ENCODE measurements at places on chromosomes 3 and 15.

- no peak for DNase-seq
Observed at GRCh38 chr3:131363275-131363674, 18.3 kb upstream of the NUDT16 start.

DNA sequence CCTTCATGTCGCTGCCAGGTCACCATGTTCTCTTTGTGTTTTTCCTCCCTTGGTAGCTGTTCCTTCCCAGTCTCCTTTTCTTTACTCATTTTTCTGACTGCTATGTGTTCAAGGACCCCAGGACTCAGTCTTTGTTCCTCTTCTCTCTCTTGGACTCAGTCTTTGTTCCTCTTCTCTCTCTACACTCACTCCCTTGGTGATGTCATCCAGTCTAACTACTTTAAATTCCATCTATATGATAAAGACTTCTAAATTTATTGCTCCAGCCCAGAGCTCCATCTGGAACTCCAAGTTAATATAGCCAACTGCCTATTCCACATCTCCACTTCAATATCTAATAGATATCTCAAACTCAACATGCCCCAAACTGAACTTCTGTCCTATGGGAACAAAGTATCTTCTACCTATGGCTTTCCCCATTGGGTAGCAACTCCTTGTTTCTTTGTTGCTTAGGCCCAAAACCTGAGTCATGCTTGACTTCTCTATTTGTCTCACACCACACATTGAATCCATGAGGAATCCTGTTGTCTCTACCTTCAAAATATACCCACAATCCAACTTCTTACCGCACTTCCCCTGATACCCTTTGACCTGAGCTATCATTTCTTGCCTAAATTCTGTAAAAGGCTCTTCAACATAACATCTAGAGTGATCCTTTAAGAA, 4.9 kb upstream of the DYNC1LI1 start:
- no peak for DNase-seq

DNA sequence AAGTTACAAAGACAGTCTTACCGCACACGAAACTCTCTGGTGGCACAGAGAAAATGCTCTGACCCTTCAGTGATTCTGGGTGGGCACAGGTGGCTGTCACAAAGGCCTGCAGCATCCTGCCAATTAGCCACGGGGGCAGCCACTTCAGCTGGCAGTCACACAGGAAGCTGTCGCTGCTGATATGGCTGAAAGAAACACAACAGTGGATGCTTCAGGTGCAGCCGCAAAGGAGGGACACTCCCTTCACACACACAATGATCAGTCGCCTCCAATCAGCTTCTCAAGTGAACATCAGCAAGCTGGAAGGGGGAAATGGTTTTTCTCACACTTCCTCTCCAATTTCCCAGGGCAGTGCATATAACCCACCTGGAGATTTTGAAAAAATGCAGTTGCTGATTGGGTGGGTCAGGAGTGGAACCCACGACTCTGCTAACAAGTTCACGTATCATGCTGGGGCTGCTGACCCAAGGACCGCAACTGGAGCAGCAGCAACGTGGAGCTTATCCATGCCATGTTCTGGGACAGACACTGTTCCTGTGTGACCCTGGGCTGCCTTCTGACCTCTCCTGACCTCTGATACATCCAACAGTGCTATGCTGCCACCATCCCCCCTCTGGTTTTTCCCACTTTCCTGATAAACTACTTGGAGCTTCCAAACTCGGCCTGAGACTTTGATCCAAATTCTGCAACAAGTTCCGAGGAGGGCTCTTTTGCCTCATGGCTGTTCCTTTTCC, 106.6 kb downstream of the LRIG1 start:
- no peak for DNase-seq

GRCh38 chr15:73781038-73781925, 28.1 kb upstream of the INSYN1 start:
- DNase-seq: no peak

DNA sequence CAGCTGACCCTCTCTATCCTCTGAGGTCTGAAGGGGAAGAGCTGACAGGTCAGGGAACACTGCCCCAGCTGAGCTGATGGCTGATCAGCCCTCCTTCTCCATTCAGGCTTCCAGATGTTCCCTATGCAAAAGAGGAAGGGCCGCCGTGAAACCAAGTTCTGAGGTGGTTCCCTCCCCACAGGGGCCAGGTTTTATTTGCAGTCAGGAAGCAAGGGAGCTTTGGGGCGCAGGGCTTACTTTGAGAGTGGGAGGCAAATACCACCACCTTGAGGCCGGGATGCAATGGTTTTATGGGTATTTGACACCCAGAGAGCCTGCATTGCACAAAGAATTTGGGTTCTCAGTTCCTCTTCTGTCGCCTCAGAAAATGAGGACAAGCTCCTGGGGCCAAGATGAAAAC, 186.9 kb downstream of the ARRDC4 start:
- DNase-seq: no peak

- DNase-seq: no peak
Observed at GRCh38 chr3:144877356-144877755, 905.7 kb downstream of the DIPK2A start.

- DNase-seq: no peak
Observed at GRCh38 chr3:153404157-153404556, 242.1 kb downstream of the RAP2B start.

- DNase-seq: no peak
Observed at GRCh38 chr3:99681976-99682375, 43.6 kb downstream of the COL8A1 start.

DNA sequence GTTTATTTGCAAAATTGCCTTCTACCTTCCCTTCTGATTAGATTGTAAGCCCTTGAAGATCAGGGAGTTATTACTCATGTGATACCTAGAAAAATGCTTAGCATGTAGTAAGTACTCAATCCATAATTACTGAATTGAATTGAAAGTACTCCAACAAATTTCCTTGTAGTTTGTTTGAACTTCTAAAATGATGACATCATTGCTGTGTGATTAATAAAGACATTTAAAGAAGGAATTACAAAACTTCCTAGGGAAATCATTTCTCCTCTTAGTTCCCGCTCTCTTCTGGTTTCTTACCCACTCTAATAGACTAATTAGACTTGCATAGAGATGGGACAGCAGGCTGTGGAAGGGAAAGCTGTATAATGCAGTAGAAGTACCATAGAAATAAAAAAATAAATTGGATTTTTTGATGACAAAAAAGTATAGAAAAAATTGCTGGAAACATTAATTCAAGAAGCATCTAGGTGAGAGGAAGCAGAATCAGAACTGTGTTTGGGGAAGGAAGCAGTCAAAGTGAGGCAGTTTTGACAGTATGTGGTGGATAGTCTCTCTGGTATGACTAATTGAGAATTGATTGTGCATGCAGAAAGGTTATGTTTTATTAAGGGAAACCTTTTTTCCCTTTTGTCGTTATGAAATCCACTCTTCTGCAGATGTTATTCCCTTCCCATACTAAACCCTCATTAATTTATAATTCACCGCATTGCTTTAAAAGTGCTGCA, 93.0 kb downstream of the ALCAM start:
- DNase-seq: no peak

GRCh38 chr3:191985691-191986090, 524.7 kb downstream of the PYDC2 start:
- DNase-seq: no peak

GRCh38 chr3:100029689-100030088, 84.6 kb downstream of the FILIP1L start:
- no peak for DNase-seq

DNA sequence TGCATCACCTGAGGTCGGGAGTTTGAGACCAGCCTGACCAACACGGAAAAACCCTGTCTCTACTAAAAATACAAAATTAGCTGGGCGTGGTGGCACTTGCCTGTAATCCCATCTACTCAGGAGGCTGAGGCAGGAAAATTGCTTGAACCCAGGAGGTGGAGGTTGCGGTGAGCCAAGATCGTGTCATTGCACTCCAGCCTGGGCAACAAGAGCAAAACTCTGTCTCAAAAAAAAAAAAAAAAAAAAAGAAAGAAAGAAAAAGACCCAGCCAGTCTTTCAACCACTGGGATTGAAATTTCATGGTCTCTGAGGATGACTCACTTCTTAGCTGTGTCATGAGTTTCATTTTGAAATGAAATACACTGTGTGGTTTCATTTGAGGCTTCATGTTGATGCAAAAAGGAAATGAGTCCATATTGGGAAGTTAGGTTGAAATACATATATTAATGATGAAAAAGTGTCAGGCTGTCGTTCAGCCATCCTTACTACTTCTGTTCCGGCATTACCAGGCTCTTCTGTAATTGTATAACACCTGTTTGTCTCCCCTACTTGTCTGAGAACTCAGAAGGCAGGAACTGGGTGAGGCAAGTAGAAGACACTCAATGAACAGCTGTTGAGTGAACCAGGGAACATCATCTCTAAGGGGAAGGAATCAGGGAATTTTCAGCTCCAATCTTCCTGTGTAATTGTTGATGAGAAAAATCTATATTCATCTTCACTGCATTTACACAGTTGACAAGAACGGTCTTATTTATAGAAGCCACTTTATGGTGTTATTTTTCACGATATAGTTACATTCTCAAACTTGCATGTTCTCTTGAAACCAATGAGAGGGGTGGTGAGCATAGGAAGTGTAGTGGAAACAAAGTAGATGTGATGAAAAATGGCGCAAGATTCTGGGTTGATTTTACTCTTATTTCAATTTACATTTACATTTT, 87.4 kb downstream of the NFKBIZ start:
- DNase-seq: no peak

DNA sequence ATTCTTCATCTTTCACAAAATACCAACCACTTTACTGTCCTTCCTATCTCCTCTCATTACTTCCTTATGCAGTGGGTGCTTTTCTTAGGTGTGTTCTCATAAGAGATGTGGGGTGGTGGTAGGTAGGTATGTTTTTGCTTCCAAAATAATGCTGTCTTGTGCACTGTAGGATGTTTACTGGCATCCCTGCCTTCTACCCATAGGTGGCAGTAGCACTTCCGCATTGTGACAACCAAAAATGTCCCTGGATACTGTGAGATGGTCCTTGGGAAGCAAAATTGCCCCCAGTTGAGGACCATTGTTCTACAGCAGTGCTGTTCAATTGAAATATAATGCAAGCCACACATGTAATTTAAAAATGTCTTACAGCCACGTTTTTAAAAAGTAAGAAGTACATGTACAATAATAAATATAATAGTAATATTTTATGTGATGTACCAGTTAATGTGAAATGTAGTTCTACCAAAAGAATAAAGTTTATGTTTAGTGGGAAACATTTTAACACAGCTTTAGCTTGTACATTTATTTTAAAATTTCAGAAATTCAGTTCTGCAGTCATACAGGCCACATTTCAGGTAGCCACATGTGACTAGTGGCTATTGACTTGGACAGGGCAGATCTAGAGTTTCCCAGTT, 75.2 kb downstream of the NEO1 start:
- no peak for DNase-seq

GRCh38 chr15:68558318-68559305, 20.2 kb upstream of the CORO2B start:
- DNase-seq: no peak

DNA sequence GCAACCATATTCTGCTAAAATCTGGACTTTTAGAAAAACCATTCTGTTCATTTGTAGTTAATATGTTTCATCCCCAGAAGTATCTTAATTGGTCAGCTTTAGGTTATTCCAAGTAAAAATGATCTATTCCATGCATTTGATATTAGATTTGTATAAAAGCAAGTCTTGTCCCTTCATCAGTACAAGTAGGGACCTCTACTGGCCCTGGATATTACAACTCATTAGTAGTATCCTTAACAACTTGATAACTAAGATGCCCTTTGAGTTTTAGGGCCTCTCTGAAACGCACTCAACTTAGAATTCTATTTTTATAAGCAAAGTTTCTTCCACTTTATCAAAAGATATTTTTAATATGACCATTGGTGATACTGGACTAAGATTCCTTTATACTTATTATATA, 25.3 kb upstream of the SELENOT start:
- no peak for DNase-seq

DNA sequence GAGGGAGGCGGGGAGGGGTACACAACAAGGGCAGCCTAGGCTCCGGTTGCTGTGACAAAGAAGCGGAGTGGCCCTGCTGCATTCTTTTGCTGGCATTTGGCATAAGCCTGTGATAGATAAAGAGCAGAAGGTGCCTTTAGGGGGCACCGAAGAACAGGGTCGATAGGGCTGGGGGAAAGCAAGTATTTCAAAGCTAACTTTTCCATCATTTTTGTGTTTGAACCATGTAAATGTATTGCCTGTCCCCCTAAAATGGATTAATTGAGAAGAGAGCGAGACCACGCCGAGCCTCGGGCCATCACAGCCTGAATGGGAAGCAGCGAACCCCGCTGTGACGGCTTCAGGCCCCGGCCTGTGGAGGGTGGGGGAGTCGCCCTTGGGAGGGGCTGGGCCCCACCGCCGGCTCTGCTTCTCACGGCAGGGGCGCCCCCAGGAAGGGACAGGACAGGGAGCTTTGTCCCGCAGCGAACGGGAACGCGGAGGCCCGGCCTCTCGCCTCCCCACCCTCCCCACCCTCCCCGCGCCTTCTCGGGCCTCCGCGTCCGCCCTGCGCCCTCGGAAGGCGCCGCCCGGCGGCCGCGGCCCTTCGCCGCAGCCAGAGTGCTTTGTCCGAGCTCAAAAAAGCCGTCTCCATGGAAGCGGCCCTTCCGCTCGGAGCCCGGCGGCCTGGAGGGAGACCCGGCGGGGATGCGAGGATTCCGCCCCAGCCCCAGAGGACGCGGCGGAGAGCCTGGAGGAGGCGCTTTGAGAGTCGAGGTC, 32.4 kb upstream of the ALDH1L1 start:
- DNase-seq: no peak

GRCh38 chr3:20682573-20682972, 496.6 kb upstream of the SGO1 start:
- no peak for DNase-seq

DNA sequence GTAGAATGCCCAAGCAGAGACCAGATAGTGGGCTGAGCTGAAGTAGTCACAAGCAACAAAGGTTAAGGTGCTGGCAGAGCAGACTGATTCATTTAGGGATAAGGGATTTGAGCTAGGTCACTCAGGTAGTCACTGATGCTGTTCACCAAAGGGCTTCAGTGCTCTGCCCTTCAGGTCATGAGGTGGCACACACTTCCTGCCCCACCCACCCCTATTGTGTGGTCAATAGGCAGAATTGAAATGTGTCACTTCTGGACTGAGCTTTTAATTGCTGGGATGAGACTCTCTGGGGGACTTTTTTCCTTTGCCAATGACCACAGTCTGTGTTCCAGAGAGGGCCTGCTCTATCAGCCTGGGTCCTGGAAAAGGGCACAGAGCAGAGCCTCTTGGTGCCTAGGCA, 2.9 kb upstream of the DIS3L start:
- DNase-seq: no peak

- no peak for DNase-seq
Observed at GRCh38 chr15:55989383-55989782, 4.0 kb downstream of the NEDD4 start.

DNA sequence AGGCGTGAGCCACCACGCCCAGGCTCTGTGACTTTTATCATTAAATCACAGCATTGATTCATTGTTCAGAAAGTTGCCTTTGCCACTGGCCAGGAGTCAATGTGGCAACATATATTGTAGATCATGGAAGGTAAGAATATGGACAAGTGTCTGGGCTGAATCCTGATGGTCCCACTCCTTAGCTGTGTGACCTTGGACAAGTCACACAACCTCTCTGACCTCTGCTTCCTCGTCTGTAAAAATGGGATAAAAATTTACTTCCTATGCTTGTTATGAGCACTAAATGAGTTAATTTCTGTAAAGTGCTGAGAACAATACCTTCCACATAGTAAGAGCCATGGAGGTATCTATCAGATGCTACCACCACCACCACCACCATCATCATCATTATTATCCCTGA, 103.5 kb upstream of the RAD18 start:
- DNase-seq: no peak

- no peak for DNase-seq
Observed at GRCh38 chr3:190865828-190866227, 3.3 kb upstream of the GMNC start.
